ENCODE measurements at places on chromosomes 6 and 20.

- DNase-seq = peak; percentile 73
Observed at GRCh38 chr6:133062077-133062476, 179.1 kb upstream of the EYA4 start.

- DNase-seq = no peak
Observed at GRCh38 chr6:147595961-147596360, 87.5 kb downstream of the SAMD5 start.

DNA sequence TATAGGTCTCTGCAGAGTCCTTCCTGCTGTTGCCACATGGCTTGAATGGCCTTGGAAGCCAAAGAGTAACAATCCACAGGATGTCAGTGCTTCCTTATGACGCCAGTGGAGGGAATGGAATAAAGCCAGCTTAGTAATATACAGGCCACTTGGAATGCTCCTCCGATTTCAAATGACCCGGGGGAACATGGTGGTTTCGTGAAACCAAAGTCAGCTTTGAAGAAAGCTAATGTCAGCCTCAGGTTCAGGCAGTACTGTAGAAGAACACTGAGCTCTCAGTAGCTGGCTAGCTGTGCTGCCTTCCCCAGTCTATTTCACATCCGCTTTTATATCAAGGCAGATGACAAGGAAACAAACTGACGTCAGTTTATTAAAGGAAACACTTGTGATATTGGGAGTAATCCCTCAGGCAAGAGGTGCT lies 189.1 kb downstream of the DTNBP1 start:
- no peak for DNase-seq

DNA sequence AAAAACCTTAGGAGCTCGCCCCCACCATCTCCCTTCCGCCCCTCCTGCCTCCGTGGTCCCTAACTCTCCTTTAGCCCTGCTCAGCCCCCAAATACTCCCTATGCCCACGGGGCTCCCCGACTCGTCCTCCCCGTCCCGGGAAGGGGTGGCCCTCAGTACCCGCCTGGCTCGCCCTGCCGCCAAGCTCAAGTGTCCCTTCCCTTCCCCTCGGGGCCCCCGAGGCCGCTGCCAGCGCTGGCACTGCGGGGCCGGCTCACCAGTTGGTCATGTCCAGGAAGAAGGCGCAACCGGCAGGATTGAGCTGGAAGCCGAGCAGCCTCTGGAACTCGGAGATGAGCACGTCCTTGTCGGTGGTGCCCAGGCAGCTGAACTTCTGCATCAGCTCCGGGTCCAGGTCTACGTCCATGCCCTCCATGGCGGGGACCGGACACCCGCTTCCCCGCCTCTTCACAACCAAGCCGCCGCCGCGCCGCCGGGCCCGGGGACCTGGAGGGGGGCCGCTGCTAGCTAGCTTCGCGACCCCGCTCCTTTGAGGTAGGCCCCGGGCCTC lies 303 bp downstream of the ILRUN start:
- peak; percentile 33 for DNase-seq

- no peak for DNase-seq
Observed at GRCh38 chr6:101662111-101662897, 268.8 kb downstream of the GRIK2 start.

DNA sequence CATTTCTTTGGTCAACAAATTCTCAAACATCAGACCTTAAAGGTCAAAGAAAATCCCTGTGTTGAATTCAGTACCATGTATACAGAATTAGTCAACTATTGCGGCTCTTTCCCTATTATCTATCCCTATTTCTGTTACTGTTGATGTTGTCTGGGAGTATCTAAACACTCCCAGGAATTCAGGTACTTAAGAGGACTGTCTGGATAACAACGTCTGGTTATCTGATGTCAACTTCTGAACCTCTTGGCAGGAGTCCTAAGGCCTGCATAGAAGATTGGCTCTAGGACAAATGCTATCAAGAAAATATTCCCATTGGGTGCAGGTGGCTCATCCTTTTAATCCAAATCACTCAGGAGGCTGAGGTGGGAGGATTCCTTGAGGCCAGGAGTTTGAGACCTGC lies 255.6 kb downstream of the KHDC1L start:
- DNase-seq = no peak

DNA sequence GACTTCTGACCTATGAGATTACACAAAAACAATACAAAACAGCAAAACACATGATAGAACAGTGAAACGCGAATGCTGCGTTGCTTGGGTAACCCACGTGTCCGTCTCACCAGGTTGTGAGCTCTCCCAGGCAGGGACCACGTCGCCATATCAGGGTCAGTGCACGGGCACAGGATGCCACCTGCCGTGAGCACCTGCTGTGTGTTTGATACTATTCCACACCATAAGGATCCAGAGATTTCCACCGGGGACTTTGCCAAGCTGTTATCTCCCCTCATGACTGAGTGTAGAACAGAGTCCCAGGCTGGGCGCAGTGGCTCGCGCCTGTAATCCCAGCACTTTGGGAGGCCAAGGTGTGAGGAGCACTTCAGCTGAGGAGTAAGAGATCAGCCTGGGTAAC lies 288.0 kb downstream of the BMP7 start:
- DNase-seq = no peak

DNA sequence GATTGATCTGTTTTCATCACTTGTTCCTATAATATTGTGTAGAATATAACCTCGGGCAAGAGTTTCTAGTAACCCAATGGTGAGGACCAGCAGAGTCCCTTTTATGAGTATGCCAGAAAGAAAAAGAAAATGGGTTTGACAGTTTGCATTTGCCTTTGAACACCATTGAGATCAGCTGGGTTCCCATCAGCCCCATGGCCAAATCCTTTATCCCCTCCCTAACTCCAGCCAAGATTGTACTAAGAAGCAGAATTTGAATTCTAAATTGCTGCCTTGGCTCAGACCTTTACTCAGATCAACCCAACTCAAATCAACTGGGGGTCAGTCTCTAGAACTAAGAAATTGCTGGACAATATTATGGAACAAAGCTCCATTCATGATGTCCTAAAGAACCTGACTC lies 187.4 kb downstream of the TBC1D7 start:
- no peak for DNase-seq

GRCh38 chr6:44664716-44665115 lies 277.2 kb downstream of the CDC5L start:
- DNase-seq = peak; percentile 40

DNA sequence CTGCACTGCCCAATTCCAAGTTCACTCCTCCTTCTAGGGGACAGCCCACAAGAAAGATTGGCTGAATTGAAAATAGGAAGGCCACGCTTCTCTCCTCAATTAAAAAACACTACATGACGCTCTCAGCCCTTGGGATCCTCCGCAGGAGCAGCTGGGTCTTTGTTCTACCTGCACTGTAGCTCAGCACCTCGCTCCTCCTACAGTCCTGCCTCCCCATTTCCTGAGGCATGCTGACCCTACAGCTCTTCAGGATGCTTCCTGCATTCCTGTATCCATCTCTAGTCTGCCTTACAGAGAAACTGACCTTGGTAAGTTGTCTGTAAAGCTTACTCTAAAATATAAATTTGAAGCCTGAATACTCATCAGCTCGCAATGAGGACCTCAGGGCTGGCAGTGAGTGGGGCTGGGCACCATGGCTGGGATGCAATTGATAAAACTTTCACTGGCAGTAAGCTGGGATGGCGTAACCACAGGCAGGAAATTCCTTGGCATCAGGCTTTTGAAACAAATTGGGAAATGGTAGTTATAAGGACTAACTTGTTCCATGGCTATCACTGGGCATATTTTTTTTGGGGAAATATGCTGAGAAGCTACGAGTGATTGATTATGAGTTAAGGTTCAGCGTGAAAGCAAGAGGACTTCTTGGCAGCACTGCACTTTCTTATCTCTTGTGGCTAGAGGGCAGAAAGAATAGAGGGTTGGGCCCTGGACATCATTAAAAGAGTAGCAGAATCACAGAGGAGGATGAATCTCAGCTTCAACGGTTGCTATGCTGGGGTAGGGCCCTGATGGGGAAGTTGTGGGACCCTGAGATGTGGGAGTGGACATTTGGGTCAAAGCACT lies 11.7 kb upstream of the SIRPB1 start:
- DNase-seq = no peak

DNA sequence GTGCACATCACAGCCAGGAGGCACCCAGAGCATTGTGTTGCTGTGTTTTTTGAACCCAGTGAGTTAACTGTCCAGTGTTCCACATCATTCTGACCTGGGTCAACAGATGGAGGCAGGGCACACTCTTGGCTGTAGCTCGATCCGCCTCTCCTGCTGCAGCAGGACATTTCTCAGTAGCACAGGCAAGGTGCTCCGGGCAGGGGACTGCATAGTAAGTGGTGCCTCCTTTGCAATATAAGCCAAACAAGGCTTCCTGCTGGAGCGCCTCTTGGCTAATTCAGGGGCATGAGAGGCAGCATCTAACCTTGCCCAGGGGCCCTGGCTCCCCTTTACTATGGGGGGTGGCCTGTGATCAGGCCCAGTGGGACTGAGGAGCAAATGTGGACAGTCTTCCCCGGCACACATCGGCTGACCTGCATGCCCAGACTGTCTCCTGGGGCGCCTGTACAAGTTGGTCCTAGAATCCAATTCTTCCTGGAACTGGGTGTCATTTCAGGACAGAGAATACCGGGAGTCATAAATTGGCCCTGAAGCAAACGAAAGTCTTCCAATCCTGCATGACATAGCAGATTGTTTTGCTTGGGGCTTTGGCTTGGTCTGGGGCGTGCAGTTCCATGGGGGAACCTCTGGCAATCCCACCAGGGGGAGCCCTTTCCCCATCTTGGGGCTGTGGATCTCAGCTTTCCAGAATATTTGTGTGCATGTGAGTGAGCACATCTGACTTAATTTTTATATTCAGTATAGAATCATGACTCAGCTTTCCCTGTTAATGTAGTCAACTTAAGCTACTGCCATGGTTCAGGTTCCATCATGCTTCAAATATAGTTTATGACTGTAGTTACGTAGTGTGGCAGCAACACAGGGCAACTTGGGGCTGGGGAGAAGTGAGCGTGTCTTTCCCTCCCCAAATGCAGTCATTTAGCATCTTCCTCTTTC lies 56.0 kb upstream of the DDR1 start:
- DNase-seq = peak; percentile 94

DNA sequence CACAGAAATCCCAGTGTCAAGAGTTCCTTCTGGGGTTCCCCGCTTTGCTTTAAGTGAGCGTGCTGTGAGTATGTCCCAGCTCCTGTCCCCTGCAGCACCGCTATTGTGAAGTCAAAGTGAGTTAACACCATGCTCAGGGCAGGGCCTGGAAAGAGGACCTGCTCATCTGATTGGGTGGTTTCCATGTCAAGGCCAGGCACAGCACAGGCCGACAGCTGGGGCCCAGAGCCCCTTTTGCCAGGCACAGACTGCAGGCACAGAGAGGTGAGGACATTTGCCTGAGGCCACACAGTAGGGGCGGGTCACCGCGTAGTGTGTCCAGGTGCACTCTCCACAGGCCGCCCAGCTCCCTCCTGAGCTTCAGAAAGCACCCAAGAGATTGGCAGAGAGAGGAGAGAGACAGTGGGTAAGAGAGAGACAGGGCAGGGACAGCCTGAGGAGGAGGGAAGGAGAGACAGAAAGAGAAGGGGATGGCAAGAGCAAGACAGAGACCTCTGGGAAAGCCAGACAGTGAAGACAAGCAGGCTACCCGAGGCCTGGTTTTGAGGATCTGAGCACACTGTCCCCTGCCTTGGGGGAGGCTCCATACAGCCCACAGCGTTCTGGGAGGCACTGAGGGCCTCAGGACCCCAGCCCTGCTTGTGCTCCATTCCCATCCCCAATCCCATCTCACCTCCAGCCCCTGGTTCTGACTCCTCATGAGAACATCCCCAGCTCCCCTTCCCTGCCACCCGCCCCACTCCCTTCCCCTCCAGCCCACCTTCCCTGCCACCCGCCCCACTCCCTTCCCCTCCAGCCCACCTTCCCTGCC lies 6.5 kb upstream of the BPIFB1 start:
- DNase-seq = no peak

DNA sequence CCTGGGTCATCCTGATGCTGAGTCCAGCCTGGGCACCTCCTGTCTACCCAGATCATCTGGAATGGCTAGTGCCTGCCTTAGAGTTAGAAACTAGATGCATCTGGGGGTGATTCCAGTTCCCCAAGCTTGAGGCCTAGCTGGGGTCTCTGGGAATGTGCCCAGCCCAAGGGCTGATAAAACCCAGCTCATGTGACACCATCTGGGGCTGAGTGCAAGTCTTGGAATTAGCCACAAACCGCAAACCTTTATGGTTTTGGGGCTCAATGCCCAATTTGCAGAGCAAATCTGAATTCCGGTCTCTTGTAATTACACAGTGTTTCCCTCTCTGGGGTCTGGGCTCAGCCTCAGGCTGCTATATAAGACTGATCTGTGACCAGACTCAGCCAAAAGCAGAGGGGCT lies at the start of gene BPIFB4:
TSS of gene BPIFB4 (plus strand) at position 385 of the 400 bp plus-strand sequence. CDS start 1,884 bp downstream, outside the sequence.
- DNase-seq = no peak

GRCh38 chr6:82693094-82693493 lies 329.5 kb downstream of the TPBG start:
- DNase-seq = no peak

- DNase-seq = no peak
Observed at GRCh38 chr20:52127309-52127708, 64.3 kb downstream of the ZFP64 start.

- DNase-seq = no peak
Observed at GRCh38 chr6:93139408-93140081, 279.8 kb downstream of the EPHA7 start.

- DNase-seq = no peak
Observed at GRCh38 chr6:105005451-105005850, 48.5 kb downstream of the LIN28B start.

GRCh38 chr6:151961809-151962208 lies 154.3 kb downstream of the ESR1 start:
- no peak for DNase-seq

DNA sequence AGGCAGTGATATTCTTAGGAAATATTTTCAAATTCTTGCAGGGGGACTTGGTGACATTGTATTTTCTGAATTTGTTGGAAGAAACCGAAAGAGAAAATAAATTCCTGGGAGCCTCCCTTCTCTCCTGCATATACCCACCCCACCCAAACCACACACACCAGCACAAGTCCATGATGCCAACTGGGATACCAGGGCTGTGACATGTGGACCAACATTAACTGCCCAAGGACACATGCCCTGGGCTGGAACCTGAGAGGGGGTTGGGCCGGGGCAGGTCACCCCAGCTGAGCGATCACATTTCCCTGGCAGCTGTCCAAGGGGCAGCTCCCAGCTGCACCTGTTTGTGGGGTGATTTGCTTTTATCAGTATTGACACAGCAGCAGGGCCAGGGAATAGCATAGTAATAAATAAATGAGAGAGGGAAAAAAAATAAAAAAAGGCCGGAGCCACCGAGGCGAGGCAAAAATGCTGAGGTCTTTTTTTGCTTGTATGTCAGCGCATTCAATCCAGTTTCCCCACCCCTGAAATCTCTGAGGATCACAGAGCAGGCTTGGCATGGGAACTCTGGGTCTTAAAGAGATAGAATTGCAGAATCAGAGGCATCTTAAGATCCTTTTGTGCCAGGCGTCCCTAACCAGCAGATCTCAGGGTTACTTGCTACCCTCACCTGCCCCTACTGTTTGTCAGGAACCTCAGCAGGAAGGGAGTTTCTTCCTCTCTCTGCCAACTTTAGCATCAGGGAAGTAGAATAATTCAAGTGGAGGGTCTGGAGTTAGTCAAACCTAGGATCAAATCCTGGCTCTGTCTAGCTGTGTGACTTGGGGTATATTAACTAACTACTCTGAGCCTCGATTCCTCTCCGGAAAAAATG lies 66.5 kb upstream of the PIM1 start:
- peak; percentile 78 for DNase-seq

GRCh38 chr20:56750430-56750829 lies 121.3 kb downstream of the TFAP2C start:
- no peak for DNase-seq

GRCh38 chr20:41837669-41838224 lies 219.6 kb upstream of the CHD6 start:
- no peak for DNase-seq
